NCI-H1417 treated with DMSO at 0.1 percent for 48 hours (cell line): ENCODE measurements at places on chromosomes 1 and 21.

DNA sequence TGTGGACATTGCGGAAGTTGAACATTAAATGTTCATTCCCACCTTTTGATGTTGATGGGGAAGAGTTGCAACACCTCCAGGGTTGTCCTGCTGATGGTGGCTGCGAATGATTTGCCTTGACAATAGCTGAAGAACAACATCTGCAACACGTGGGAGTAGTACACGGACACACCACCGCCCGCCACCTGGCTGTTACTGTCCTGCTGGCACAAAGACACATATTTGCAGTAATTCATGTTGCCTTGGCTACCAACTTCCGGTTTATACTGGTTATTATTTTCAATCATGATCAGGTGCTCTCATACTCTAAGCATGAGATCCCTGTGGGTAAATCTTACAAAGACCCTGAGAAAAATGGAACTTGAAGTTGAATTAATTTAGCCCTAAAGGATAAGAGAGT is 55.2 kb downstream of the UBR4 start:
- DNase-seq = peak; percentile 76

DNA sequence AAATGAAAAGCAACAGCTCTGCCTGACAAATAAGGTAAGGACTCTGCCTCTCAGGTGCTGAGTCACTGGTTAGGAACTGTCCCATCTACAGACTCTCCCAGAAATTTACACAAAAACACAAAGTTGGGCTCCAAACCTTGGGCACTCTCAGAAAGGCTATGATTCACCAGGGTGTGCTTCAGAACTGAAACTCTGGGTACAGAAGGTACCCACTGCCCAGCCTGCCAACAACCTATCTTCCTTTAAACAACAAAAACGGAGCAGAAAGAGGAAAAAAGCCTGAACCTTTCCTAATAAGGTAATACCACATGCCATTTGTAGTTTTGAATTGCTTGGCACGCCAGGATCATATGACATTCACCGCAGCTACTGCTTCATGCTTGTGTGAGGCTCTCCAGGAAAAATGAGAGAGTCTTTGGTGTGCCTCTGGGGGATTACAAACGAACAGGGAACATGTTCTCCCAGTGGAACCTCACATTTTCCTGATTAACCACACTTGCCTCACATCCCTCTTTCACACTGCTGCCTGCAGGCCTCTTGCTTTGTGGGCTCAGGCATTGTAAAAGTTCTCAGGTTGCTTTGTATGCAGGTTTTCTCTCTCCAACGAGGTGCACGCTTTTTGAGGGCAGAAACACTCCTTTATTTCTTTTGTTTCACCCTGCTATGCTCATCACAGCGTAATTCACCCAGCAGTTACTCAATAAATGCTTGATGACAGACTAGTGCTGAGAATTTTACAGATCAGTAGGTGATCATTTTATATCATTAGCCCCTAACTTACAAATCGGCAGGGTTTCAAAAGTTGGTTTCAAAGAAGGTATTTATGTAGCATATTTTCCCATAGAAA is 65.1 kb downstream of the GADD45A start:
- no peak for DNase-seq

DNA sequence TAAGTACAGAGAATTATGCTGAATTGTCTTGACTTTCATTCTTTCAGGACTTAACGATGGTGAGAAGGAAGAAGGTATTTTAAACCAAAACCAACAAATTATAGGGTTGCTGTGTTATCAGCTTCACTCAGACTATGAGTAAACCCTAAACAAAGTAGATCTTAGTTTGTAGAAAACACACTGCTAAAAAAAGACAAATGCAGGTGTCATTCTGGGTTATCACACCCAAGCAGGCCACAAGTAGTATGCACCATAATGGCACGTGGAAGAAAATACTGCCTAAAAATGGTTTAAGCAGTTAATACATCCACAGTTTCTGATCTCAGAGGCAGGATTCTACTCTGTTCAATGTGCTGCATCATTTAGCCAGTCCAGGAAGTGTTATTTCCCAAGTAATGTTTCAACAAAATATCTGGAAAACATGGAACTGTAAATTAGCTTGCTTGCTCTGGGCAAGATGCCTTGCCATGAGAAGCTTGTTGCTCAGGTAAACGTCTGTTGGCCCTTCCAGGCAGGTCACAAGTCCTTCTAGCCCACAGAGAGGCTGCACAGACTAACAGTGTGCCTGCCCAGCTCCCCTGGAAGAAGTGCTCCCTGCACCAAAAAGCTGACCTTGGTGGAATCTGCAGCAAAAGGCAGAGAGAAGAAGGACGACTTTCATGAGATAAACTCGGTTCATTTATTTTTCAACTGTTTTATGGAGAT is 4.1 kb downstream of the DIPK1A start:
- no peak for DNase-seq

DNA sequence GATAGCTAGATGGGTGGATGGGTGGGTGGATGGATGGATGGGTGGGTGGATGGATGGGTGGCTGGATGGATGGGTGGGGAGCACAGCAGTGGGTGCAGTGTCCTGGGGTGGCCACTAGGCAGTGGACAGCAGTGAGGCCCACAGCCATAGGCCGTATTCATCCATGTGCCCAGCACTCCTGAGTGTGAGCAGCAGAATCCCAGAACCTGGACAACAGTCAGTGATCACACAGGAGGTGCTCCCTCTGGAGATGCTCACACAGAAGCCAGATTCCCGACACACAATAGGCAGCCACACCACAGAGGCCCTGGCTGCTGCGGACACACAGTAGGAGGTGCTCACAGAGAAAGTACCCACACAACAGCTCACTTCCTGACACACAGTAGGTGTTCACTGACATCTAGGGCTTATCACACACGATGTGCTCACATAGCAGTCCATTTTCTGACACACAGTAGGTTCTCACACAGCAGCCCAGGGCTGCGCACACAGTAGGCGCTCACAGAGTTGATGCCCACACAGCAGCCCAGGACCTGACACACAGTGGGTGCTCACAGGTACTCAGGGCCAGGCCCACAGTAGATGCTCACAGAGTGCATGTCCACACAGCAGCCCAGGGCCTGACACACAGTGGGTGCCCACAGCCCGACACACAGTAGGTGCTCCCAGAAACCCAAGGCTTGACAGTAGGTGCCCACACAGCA is 64.0 kb downstream of the RAP1GAP start:
- no peak for DNase-seq

- no peak for DNase-seq
Measured at GRCh38 chr1:247540581-247540980, 4.3 kb upstream of the OR2C3 start.
